ENCODE measurements at places on chromosomes 16 and 17.

- DNase-seq, result no peak
Observed at GRCh38 chr17:64520359-64520758, 13.6 kb downstream of the CEP95 start.

DNA sequence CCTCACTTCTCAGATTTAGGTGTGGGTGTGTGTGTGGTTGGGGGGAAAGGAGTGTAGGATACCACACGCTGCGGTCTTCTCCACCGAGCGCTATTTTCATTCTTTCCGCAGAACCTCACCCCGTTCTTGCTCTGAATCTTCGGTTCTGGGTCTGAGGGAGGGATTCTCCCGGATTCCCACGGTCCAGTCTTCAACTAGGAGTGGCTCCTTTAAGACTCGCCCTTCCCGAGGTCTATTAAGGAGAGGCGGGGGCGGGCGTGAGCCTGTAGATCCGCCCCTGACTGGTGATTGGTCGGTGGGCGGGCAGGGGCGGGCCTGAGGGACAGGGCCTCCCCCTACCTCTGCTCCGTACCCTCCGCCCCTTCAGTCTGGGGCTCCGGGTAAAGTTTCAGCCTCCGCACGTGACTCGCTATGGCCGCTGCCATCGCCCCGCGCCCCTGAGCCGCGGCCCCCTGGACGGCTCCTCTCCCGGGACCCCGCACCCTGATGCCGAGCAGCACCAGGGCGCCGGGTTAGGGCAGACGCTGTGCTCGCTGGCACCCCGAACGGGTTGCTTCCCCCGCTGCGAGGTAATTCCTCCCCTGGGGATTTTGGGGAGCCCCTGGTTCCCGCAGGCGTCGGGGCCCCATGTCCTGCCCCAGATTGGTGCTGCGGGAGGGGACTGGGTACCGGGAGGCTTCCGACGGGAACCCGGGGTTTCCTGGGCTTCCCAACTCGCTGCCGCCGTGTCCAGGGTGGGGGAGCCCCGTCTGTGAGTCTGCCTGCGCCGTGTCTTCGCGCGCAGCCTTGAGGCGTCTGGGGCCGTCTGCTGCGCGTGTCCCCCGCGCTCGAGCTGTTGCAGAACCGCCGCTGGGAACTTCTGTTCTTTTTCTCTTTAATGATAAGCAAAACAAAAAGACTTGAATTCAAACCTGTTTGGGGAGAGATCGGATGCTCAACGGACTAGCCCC, 9.2 kb downstream of the RARA start:
- peak; percentile 94 for DNase-seq

DNA sequence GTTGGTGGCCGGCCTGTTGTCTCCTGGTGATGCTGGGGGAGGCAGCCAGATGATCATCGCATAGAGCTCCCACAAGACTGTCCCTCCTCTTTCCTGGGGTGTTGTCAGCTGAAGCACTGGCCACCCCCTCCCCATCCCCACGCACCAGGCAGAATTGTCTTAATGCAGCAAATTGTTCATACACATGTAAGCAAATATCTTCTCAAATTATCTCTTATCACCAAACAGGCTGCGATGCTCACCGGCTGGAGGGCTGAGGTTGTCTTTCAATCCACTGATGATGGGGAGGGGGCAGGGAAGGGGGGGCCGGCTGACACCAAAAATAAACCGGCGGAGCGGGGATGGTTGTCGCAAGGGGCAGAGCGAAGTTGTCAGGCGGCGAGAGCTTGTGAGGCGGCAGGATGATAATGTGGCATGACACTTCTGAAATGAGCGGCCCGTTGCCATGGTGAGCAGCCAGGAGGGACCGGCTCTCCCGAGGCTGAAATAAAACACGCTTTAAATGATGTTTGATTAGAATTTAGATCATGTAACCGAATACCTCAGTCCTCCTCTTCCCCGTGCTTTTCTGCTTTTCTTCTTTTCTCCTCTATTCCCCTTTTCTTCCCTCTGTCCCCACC, 59.8 kb downstream of the MRM1 start:
- DNase-seq, result no peak

DNA sequence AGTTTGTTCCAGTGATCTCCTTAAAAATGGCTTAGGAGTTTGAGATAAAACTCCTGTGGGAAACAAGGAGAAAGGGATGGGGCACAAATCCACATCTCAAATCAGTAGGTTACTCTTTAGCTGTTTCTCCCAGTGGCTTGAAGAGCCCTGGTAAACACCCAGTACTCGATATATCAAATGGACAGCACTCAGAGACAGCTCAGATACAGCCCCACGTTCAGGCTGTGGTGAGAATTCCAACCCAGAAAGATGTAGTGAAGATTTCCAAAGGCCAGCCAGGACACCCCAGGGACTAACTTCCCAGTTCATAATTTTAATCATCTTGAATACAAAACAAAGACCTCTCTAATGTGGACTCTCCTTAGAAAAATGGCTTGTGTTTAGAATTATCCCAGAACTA, 6.4 kb upstream of the VEZF1 start:
- DNase-seq, result no peak

- no peak for DNase-seq
Observed at GRCh38 chr16:76963614-76964315, 227.2 kb upstream of the MON1B start.

GRCh38 chr17:83183145-83183948, 103.9 kb downstream of the METRNL start:
- DNase-seq, result no peak

GRCh38 chr17:35448899-35449227, 297 bp upstream of the SLFN13 start:
- DNase-seq, result no peak

GRCh38 chr17:74637926-74638325, 14.4 kb upstream of the CD300E start:
- no peak for DNase-seq

DNA sequence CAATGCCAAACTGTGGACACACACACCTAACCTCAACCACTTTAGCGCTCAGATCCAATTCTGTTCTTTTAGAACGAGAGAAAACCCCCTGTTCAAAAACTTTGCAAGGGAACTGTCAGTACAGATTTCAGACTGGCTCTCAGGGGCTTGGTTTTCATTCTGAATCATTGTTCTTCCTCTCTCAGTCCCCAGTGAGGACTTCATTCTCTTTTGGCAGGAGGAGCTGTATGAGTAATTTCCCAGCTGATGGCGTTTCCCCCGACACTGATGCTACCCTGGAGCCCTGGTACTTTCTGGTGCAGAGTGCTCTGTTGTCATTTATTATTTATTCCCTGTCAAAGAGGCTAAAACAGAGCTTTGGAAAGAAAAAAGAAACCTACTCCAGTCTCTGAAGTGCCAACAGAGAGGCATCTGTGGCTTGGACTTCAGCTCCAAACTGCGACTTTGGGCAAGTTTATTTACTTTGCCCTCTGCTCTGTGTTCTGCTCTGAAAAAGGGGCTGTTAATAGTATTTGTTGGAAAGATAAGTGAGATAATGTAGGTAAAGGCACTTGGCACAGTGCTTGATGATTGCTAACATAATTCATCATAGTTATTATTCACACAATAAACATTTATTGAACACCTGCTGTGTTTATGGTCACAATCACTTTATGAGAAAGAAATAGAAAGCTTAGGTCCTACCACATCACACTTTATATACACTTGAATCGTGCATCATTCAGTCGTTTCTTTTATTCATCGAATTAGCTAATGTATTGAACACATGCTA, 28.3 kb downstream of the ETV4 start:
- no peak for DNase-seq

DNA sequence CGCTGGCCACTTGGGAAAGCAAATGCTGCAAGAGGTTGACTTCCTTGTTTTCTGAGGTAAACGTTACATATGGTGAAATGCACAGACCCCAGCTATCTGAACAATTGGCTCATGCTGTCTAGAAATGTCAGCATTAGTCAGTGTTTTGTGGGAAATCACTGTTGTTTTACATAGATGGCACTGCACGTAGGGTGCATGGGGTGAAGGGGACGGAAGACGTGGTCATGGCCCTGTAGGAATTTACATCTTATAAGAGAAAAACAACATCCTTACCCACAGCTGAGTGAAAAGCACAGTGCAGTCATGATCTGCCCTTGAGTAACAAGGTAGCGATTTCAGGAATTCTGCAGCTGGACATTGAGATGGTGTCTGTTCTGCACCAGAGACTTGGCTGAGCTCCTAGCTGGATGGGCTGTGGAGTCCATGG, 15.2 kb downstream of the RPTOR start:
- no peak for DNase-seq

GRCh38 chr17:6429266-6429665, 5.7 kb downstream of the AIPL1 start:
- DNase-seq, result no peak

- DNase-seq, result no peak
Observed at GRCh38 chr17:726271-726919, 6.0 kb upstream of the TLCD3A start.

DNA sequence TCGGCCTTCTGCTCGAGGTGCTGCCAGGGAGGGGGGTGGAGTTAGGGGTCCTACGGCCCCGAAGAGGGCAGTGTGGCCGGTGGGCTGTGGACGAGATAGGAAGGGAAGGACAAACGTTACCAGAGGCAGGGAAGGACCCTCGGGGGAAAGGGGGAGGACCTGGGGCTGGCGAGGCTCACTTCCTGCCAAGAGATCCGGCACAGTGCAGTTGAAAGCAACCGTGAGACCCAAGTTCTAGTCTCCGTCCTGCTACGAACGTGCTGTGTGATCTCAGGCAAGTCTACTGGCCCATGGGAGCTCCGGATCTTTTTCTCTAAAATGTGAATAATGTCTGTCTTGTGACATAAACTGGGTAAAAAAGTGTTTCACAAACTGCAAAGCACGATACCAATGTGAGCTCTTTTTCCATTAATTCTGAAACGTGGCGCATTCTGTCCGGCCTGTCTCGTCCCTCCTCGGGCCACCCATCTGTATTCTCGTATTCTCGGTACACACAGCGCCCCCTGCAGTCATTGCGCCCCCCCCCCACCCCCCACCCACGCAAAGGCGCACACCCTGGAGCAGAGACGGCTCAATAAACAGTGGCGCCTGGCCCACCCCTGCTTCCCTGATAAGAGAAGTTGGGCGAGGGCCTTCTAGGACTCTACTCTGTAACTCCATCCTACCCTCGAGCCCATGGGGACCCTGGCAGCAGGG, 8.8 kb downstream of the CYGB start:
- no peak for DNase-seq

DNA sequence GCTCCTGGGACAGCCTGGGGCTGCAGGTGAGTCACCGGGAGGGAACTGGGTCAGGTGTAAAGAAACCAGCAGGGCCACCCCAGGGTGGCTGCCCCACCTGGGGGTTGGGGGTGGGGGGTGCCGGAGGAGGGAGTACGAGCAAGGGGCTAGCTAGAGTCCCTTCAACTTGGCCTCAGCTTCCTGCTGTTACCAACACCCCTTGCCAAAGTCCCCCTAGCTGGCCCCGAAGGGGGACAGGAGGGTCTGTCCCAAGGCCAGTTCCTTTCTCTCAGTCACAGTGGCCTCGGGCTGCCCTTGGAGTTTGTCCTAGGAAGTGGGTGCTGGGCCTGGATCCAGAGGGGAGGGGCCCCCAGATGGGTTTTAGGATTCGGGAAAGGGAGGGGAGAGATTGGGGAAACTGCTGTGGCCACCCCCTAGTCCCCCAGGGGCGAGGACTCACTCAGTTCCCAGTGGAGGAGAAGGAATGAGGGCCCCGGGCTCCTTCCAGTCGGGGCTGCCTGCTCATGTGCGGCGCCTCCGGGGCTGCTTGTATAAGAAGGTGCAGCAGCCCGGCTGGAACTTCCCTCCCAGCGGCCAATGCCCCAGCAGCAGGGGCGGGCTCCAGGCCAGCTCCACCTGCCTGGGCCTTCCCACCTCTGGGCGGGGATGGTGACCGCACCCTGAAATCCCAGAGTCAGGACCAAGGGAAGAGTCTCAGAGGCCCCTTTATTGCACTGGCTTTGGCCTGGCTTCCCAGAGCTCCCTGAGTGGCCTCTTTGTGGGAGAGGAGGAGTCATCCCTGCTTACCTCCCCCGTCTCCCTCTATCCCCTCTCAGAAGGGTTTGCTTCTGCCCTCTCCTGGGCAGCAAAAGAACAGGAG, 7.3 kb downstream of the ARHGAP27 start:
- no peak for DNase-seq

DNA sequence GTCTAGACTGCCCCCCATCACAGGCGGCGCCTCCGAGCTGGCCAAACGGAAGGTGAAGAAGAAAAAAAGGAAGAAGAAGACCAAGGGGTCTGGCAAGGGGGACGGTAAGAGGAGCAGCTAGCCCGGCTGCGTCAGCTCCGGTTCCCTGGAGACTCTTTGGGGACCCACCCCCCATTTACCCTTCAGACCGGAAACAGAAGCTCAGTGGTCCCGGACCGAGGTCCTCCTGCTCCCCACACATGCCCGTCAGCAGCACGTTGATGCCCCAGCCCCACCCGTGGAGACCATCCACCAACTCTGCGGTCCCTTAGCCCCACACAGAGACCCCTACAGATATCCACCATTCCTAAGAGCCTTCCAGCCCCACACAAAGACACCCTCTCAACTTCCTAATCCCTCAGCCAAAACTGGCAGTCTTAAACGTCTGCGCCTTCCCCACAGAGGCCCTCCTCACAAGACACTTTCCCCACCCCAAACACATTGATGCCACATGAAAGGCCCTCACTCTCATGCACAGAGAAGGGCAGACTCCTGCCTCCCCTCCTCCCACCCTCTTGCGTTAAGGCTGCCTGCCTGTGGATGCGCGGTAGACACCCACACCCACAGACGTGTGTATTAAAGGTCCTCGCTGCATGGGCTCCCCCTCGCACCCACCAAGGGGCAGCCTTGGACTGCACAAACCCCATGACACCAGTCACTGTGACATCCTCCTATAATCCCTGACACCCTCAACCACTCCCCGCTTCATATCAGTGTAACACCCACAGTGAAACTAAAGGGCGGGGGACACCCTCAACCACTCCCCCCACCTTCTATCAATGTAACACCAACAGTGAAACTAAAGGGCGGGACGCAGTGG, 58.2 kb upstream of the RPH3AL start:
- DNase-seq, result no peak

DNA sequence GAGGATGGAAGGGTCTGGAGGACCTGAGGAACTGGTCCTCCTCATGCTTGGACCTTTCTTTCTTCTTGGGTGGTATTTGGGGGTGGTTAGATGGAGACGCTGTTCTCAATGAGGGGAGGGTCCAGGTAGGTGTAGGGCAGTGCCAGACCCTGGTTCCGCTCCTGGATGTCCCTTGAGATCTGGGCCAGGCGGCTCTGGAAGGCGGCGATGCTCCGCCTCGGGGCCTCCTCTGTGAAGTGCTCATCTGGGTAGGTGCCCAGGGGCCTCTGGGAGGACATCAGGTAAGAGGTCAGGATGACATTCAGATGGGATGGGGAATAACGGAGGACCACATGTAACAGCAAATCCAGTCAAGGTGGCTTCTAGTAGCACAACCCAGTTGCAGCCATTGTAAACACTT, 9.0 kb upstream of the ALOX12B start:
- DNase-seq, result no peak

DNA sequence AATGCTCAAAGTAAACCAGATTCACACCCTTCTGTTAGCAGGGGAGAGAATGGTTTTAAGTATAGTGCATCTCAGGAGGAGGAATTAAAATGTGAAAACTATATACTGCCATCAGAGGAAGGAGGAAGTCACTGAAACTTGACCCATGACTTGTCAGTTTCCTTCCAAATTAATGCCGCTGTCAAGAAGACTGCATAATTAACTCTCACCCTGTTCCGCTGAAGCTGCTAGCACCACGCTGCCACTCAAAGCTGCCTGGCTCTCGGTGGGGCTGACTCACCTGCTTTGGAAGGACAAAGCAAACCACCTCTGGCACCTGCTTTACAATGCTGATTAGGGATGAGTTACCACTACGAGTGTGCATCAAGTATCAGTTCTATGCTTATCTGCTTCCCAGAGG, 37.8 kb upstream of the ULK2 start:
- no peak for DNase-seq

Data from GM12891 (cell line).